ENCODE measurements at places on chromosomes 1 and 21.

- no peak for DNase-seq
Measured at GRCh38 chr1:77544845-77545244, 137.6 kb downstream of the ZZZ3 start.

- no peak for DNase-seq
Measured at GRCh38 chr1:210124736-210125135, 107.9 kb upstream of the SERTAD4 start.

DNA sequence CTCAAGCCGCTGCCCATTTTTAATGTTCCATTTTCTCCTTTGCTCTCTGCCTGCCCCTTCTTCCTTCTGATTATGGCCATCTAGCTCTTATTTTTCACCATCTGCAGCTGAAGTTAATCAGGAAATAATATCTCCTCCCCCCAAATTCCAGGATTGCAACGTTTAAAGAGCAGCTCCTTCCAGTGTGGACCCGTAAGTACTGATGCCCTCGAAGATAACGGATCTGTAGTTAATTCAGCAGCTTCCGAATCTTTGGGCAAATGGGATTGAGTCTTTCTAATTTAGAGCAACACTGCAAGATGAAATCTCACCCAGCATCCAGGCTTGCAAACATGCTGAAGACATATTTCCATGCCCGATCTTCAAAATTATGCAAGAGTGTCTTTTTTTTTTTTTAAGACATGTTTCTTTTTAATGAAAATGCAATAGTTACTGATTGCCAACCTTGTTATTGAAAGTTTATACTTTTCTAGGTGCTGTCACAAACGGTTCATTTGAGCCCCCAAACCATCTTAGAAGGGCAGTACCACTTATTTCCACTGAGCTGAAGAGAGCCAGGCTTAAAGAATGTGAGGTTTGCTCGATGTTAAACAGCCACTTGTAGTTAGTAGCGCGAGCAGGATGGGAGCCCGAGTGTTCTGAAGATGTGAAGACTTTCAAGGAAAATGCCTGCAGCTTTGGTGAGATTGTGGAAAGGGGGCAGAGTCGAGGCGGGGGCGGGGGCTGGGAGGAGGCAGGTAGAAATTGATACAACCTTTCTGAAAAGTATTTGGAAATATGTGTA, 10.9 kb upstream of the RCAN3 start:
- no peak for DNase-seq

DNA sequence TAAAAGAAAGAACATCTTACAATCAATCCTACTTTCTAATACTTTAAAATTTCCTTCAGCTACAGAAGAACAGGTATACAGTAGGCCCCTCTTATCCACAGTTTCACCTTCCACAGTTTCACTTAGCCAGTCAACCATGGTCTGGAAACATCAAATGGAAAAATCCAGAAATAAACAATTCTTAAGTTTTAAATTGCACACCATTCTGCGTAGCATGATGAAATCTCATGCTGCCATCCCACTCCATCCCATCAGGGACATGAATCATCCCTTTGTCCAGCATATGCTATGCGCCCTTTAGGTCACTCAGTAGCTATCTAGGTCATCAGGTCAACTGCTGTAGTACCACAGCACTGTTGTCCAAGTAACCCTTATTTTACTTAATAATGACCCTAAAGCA, 67.7 kb downstream of the HSF2BP start:
- DNase-seq: no peak
